ENCODE measurements at places on chromosomes 16 and 17.

GRCh38 chr17:19409509-19409908 lies 1.5 kb upstream of the RNF112 start:
- DNase-seq: no peak

DNA sequence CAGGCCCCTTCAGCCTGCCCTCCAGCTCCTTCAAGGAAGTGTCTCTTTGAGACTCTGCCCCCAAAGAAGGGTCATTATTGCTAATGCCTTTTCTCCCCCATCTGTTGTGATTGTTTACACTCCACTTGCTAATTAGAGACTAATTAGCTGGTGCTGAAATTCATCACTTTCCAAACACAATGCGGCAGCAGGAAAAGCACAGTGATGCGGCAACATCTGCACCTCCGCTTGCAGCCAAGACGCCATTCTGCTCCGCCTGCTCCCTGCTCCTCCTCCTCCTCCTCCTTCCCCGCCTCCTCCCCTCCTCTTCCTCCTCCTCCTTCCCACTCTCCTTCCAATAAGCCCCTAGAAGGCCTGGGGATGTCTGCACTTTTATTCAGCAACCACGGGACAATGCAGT lies 110.5 kb downstream of the SDK2 start:
- no peak for DNase-seq

DNA sequence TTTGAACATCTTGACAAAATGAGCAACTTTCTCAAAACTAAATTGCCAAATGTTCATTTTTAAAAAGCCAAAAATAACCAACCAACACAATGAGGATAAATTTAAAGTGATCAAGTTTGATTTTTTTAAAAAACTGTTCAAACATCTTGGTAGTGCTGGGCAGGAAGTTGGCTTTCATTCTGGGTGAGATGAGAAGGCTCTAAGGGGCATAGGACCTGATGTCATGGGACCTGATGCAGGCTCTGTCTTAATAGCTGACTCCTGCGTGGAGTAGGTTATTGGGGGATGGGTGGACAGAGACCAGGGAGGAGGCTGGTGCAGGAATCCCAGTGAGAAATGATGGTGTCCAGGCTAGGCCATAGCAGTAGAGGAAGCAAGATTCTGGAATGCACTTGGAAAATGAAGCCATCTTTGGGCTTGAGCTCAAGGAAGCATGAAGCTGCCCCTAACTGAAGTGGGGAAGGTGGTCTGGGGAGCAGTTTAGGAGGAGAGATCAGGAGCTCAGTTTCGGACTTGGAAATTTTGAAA lies 20.4 kb downstream of the NLRC5 start:
- DNase-seq: no peak

- no peak for DNase-seq
These were observed 1.8 kb upstream of the HOXB8 start for GRCh38 chr17:48616717-48617470.

GRCh38 chr17:71921796-71922195 lies 199.0 kb upstream of the SOX9 start:
- no peak for DNase-seq

GRCh38 chr17:32445074-32445415 lies 735 bp downstream of the PSMD11 start:
- DNase-seq: no peak
